Activated CD4-positive, alpha-beta T cell treated with anti-CD3 and anti-CD28 coated beads for 24 hours (primary cell): ENCODE measurements at places on chromosomes 11 and 22.
A peak's percentile ranks its signal among the peaks of the same experiment; 100 is the strongest.

DNA sequence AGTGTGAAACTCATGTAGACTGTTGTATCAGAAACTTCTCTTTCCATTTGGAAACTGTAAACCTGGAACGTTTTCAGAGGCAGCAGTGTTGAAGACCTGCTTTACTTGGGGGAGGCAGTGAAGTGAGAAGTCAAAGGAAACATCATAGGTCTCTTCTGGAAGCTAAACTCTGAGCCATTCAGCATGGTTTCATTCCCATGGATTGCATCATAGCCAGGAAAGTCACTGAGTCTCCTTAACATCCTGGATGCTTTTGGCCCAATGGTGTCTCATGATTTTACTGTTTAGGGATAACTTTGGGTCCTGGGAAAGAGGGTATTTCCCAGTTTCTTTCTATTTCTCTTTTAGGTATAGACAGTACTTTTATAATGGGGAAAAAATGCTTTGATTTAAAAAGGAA, 153.2 kb upstream of the E2F8 start:
- no peak for DNase-seq

GRCh38 chr11:116605543-116606459, 167.0 kb downstream of the BUD13 start:
- no peak for DNase-seq

DNA sequence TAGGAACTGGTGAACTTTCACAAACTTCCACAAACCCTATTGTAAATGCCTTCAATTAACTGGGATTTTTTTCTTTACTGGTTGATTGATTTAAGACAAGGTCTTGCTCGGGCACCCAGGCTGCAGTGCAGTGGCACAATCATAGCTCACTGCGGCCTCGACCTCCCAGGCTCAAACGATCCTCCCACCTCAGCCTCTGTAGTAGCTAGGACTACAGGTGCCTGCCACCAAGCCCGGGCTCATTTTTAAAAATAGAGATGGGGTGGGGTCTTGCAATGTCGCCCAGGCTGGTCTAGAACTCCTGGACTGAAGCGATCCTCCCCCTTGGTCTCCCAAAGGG, 35.7 kb upstream of the POLA2 start:
- DNase-seq: no peak

- DNase-seq: no peak
Observed at GRCh38 chr11:102134597-102134996, 24.4 kb downstream of the YAP1 start.

- DNase-seq: no peak
Observed at GRCh38 chr11:122491509-122491908, 164.0 kb upstream of the UBASH3B start.

DNA sequence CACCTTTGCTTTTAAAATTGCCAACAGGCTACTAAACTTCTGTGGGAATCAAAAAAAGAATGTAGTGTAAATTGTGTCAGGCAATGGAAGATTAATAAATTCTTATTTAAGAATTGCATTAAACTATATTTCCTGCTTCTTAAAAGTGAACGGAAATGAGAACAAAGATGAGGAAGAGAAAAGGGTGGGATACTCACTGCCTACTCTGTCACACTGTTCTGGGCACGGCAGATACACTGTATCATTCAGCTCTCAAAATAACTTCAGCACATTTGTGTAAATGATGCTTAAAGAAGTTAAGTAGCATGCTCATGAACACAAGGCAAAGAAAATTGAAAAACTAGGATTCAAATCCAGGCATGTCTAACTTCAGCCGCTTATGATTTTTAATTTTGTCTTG, 218.7 kb downstream of the DCDC1 start:
- no peak for DNase-seq

- no peak for DNase-seq
Observed at GRCh38 chr11:66050581-66051231, 1.5 kb upstream of the SF3B2 start.

- no peak for DNase-seq
Observed at GRCh38 chr11:27022659-27023251, 17.9 kb upstream of the BBOX1 start.

DNA sequence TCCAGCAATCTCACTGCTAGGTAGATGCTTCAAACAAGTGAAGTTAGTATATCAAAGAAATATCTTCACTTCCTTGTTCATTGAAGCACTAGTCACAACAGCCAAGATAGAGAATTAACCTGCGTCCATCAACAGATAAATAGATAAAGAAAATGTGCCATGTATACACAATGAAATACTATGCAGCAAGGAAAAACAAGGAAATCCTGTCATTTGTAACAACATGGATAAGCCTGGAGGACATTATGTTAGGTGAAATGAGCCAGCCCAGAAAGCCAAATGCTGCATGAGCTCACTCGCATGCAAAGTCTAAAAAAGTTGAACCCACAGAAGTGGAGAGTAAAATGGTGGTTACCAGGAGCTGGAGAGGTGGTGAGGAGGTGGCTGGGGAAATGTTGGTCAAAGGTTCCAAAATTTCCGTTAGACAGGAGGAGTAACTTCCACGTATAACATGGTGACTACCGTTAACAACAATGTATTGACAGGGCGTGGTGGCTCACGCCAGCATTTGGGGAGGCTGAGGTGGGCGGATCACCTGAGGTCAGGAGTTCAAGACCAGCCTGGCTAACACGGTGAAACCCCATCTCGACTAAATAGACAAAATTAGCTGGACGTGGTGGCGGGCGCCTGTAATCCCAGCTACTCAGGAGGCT, 23.6 kb upstream of the CARS1 start:
- DNase-seq: no peak

DNA sequence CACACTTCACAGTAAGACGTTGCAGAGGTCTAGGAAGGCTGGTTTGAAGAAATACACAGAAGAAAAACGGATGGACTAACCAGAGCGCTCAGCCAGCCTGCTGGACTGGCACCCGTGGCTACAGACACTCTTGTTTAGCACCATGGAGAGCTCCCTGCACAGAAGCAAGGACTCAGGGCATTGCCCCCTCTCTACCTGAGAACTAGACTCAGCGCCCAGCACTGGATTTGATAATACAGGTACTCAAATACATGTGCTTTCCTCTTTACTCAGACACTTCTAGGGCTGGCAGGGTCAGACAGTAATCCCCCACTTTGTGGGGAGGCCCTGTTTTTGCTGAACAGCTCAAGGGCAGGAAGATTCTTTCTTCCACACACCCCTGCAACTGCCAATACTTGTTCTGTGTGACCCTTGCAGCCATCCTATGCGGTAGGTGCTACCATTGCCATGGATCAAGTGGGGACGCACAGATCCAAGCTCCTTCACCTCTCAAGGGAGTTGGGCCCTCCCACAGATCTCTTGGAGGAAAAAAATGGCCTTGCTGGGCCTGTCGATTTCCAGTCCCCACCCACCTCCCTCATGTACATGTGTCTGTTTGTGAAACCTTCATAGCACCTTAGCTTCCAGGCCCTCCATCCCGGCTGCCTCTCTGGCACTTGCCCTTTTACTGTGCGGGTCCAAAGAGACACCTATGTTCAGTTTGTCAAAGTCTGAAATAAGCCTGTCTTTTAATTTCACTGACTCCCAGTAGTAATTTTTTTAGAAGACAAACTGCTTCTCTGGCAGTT, 5.1 kb upstream of the P2RX6 start:
- DNase-seq: no peak

GRCh38 chr11:78277314-78277994, 88.7 kb downstream of the USP35 start:
- no peak for DNase-seq

GRCh38 chr11:1844221-1845094, 5.7 kb downstream of the TNNI2 start:
- no peak for DNase-seq

DNA sequence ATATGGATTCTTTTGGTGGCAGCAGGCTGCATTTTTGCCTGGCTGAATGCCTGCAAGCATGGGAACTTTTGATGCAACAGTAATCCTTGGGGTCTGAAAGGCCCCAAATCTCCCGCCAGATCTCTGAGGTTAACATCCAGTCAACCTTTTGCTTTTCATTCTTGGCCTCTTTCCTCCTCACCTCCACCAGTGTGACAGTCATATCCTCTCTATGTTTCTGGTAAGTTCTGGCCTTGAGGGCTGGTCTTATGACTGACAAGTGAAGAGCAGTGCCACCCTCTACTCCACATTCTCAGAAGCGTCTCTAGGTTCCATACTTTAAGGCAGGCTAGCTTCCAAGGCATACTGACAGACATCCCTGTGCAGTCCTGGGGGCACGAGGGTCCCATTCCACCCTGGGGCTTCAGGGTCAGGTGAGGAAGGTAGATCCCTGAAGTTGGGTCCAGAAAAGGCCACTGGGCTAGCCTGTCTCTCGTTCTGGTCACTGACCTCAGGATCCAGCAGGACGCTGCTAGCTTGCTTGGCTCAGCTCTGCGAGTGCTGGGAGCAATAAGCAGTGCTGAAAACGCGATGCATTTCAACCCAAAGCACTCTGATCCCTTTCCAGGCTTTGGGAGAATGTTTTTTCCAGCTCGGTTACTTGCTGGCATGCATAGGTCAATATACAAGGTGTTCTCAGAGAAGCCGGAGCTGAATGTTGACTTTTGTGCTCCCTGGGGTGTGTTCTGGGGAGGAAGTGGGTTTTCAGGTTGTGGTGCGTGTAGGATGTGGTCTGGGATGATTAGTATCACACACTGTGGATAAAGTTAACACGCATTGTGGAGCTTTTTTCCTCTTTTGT, 75.2 kb downstream of the PTPRJ start:
- DNase-seq: peak; percentile 45

GRCh38 chr11:77205467-77206263, 77.6 kb downstream of the MYO7A start:
- no peak for DNase-seq

DNA sequence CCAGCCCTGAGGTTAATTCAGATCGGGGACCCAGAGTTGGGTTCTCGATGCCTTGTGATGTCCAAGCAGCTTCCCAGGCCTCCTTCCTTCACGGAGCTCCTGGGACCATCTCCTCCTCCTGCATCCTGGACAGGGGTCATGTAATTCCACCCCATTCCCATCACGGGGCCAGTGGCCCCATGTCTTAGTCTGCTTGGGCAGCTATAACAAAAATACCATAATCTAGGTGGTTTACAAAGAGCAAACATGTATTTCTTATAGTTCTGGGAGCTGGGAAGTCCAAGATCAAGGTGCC, 41.7 kb upstream of the PRDM11 start:
- DNase-seq: no peak

GRCh38 chr11:132632641-132633124, 899.6 kb downstream of the OPCML start:
- no peak for DNase-seq

- no peak for DNase-seq
Observed at GRCh38 chr11:35118906-35119305, 20.1 kb upstream of the CD44 start.

- no peak for DNase-seq
Observed at GRCh38 chr11:94130298-94131046, 1.8 kb downstream of the PANX1 start.

DNA sequence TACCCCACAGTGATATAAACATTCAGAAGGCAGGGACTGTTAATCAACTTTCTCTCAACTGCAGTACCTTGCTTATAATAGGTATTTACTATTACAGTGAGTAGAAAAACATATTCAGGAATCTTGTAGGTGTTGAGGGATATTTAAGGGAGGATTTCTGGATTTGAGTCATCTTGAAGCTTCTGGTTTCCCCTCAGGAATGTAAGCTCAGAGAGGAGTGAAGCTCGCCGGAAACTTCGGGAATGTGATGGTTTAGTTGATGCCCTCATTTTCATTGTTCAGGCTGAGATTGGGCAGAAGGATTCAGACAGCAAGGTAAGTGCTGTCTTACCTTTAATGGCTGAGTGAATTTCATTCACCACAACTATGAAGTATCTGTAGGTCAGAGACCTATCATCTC, 42.9 kb downstream of the CTNND1 start:
- DNase-seq: no peak

DNA sequence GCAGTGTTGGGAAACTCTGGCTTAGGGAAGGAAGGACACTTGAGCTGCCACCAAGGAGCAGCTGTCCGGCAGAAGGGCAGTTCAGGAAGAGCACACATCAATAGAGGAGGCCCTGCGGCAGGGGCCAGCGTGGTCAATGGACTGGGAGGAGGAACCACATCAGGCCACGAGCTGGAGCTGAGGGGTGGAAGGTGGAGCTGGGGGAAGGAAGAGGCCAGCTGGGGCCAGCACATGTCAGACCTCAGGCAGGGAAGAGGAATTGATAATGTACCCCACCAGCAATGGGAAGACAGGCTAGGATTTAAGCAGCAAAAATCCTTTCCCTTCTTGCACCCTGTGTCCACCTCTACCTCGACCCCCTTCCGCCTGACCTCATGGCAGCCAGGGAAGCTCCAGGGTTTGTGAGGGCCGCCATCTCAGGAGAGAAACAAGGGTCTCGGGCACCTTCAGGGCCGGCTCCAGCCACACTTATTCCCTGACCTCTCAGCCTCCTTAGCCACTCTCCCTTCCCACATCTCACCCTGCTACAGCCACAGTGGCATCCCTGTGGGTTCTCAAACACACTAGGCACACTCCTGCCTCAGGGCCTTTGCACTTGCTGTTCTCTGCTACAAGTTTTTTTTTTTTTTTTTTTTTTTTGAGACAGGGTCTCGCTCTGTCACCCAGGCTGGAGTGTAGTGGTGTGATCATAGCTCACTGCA, 157.8 kb upstream of the GRK3 start:
- DNase-seq: no peak

DNA sequence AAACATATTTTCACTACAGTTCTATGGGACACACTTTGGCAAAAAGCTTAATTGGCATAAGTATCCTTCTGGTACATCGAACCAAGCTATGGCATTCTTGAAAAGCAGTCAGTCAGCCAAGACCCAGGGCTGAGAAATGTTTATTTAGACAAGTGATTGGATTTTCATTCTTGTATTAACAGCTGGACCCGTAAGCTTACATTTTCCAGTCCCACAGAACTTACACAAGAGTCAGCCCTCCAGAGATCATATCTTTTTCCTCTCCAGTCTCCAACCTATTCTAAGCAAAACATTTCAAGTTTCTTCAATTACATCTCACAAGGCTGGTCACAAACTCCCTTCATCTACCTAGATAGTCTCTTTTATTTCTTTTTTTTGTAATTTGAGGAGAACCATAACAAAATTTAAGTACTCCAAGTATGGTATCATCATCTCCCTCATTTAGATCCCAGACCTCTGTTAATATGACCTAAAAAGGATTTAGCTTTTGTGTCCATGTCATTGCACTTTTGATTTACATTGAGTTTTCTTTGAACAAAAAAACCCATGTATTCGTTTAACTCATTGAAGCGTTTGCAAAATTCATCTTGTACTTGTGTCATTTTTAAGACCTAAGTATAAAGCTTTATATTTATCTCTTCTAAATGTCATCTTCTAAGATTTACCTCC, 67.9 kb upstream of the GRK3 start:
- no peak for DNase-seq

- DNase-seq: no peak
Observed at GRCh38 chr11:128316541-128317227, 270.7 kb downstream of the ETS1 start.
